ENCODE measurements at places on chromosomes 1 and 21.

GRCh38 chr1:156914440-156914856, 6.0 kb upstream of the LRRC71 start:
- DNase-seq: no peak

DNA sequence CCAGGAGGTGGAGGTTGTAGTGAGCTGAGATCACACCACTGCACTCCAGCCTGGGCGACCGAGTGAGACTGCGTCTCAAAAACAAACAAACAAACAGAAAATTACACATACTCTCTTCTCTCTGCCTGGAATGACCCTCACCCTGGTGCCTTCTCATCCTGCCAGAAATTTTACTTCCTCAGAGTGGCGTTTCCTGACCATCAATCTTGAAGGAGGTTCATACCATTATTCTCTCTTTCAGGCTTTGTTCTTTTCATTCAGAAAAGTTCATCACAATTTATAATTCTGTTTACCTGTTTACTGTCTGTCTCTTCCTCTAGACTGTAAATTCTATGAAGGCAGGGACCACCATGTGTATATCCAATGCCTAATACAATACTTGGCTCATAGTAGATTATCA, 79.3 kb downstream of the RPS6KA1 start:
- no peak for DNase-seq

DNA sequence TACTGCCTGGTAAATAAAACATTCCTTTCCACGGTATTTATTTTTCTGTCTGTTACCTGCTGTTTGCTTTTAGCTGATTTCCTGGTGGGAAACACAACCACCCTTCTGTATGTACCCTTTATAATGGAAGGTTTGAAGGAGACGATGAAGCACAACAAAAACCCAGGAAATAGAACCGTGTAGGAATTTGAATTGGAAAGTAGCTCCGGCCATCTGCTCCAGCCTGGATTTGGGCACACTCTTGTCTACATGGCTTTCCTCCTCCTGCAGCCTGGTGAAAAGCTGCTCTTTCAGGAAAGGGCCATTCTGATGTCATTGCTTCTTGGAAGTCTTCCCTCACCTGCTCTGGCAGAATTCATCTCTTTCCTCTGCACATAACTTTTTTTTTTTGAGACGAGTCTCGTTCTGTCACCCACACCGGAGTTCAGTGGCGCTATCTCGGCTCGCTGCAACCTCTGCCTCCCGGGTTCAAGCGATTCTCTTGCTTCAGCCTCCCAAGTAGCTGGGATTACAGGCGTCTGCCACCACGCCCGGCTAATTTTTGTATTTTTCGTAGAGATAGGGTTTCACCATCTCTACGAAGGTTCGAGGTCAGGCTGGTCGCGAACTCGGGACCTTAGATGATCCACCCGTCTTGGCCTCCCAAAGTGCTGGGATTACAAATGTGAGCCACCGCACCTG, 2.7 kb downstream of the AK4 start:
- DNase-seq: no peak

DNA sequence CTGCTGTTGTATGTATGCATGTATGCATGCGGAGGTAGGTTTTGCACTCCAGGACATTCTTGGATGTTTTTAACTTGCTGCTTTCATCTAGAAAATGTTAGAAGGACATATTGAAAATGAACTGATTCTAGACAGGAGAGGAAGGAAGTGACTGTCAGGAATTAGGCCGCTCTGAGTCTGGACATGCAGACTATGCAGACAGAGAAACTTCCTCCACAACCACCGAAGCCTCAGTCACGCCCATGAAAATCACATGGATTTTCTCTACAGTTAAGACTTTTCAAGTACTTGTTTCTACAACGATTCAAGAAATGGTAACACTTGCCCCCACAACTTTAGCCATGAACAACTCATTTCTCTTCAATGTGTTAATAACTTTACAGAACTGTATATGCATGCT, 211.1 kb downstream of the SMYD3 start:
- DNase-seq: no peak

DNA sequence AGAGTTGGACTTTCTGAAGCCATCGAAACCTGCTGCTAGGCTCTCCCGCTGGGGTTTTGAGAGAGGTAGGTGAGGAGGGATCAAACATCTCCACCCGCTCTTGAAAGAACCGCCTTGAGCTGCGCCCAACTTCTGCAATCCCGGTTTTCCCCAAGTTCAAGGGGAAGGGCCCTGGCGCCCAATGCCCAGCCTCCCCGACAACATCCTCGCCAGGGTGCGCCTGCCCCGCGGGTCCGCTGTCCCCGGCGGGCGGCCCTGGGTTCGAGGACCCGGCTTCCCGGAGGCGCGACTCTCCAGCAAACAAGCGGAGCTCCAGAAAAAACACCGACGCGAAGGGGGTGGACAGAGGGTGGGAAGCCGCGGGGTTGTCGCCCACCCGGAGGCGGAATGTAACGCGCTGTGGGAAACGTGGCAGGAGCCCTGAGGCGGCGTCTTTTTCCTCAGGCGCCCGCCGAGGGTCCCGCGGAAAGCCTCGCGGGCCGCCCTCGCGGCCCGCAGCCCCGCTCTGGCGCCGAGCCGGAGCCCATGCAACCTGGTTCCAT, 607 bp downstream of the BTG3 start:
- peak; percentile 7 for DNase-seq
